SHP77 (cell line): ENCODE measurements at places on chromosomes 4 and X.

GRCh38 chrX:39667736-39668482, 429.8 kb downstream of the BCOR start:
- DNase-seq, result no peak

DNA sequence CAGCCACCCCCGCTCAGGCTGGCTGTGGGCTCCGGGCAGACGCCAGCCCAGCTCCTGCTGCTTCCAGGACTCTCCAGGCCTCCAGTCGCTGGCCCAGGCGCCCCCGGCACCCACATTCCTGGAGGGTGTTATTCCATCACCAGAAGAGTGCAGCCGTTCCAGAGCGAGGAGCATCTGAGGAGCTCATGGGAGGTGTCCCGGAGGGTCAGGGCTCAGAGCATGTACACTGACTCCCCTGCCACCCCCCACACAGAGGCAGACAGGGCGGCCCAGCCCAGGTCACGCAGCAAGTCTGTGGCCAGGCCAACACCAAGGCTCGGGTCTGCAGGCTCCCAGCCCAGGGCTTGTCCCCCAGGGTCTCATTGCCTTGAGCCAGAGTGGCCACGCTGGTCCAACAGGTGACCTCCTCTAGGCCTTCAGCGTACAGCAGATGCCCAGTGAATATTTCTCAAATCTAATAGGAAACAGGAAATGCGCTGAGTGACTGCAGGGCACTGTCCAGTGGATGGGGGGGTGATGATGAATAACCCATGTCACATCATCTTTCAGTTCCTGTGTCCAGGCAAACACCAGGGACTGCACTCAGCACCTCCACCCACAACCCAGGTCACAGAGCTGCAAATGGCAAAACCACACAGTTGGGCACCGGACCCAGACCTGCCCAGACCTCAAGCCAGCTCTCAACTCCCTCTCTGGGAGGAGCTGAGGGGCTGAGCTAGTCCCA, 37.2 kb downstream of the ABLIM2 start:
- no peak for DNase-seq

DNA sequence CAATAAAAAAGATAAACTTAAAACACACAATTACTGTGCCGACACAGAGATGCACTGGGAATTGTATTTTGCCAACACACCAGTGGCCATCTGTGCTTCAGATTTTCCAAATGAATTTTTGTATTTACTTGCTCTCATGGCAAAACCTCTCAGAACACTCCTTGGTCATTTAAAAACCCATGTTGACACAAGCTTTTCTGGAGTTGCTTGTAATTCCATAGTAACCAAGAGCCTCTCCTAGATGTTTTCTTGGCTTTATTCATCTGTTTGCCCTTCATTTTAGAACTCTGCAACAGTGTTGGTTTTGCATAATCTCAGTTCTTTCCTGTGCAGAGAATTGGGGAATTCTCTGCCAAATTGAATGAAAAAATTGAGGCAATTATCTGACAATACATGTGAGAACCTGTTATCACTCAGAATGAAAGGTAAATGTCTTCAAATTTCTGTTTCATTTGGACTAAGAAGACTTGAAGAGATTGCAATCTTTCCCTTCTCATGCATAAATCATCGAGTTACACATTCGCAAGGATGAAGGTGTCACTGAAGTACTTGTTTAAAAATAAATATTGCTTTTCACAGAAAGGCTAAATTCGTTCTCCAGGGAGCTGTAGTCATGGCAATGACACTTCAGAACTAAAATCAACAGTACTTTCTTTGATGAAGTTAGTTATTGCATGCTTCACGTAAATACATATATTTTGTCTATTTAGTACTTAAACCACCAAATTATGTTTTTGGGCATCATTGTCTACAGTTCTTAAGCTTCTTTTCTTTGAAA, 301.8 kb upstream of the CTSO start:
- no peak for DNase-seq

GRCh38 chr4:109764789-109765402, 35.0 kb upstream of the PLA2G12A start:
- DNase-seq, result no peak

GRCh38 chrX:150049647-150050046, 111.4 kb upstream of the EOLA2 start:
- DNase-seq, result no peak

GRCh38 chr4:7255488-7255881, 63.1 kb downstream of the SORCS2 start:
- DNase-seq, result no peak

GRCh38 chrX:100883654-100884053, 9.5 kb upstream of the NOX1 start:
- no peak for DNase-seq

DNA sequence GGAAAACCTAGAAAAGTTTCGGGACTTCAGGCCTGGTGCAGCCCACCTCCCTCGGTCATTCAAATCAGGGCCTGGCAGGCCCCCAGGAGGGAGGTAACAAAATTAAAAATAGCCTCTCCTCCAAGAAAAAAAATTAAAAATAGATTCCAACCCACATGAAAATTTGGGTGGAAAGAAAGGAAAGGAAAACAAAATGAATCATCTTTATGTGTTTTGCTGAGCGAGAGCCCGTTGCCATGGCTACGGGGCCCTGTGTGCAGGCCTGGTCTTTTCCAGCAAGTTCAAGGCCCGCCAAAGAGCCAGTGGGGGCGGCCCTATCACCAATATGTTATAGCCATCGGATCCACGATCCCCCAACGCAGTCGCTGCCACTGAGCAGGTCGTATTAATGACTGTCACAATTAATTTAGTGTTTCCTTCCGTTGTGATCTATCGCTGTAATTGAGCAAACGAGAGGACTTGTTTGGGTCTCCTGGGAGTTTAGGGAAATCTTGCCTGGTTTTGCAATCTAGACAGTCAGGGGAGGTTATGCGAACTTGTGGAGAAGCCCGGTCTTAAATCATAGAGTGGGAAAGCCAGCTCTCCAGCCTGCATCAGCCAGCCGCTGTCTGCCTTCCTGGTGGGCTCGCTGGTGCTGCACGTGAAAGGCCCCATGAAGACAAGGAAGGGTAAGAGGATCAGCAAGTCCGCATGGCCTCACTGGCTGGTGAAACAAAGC, 452.4 kb downstream of the BCOR start:
- no peak for DNase-seq

DNA sequence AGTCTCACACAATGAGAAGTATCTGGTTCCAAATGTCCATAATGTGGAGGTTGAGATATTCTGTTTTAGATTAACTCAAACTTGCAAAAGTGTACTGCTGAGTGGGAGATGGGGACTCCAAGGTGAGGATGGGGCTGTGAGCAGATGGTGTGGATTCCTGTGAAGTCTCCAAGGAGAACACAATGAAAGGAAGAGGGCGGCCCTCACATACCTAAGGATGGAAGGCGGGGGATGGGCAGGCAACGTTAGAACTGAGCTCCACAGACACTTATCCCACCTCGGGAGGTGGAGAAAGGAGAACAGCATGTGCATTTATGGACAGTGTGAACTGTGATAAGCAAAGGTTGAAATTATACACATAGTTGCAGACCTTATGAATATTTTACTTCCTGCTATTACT, 9.9 kb upstream of the SPATA4 start:
- no peak for DNase-seq

DNA sequence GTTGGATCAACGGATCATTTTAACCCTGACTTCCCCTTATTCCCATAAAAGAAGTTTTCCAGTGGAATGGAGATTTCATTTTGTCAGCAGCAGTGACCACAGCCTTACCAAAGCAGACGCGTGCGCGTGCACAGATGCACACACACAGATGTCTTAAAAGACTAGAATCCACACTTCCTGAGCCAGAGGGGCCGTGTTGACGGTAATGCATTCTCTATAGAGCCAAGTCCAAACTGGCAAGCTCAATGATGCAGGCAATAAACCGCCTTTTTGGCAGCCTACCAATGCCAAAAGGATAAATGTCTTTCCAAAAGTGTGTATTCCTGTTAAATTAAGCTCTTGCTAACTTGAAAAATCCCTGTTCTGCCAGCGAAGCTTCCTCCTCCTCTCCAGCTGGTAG, 18.8 kb upstream of the CLDN34 start:
- DNase-seq, result no peak

GRCh38 chr4:162522724-162523123, 358.9 kb upstream of the FSTL5 start:
- no peak for DNase-seq

DNA sequence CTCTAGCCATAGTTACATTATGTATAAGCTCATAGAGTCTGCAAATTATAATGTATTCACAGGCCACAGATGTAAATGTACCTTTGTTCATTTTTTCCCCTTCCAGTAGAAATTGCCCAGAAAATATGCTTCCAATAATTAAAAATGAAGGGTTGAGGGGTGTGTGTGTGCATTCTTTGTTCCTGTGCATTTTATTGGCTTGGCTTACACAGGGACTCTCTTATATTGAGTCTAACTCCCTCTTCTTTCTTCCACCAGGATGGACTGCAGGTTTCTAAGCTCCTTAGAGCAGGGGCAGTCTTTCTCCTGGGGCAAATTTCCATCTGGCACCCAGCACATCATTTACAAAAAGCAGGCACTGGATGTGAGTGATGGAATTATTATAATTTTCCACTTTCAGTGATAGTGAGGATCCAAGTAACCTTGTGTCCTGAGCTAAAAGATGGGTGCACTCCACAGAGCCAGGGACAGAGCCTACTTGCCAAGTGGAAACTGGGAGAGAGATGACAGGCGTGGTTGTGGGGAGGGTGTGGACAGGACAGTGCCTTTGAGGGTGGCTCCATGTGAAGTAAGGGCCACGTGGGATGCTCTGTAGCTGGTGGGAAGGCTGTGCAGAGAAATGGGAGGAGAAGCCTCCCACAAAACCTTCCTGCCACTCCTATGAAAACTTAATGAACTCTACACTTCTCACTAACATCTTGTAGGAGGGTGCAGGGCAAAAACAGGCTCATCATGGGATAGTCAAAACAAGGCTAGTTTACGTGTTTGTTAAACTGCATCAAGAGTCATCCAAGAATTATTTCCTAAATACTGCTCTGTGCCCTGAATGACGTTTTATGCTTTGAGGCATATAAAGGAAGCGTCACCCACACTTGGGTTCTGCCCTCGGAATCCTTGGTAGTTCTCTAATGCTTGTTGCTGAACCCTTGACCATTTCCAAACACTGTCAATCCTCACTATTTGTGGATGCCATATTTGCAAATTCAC, 16.0 kb downstream of the IGFBP7 start:
- DNase-seq, result no peak

- DNase-seq, result no peak
These were observed 5.7 kb downstream of the WFS1 start for GRCh38 chr4:6275351-6275750.

- no peak for DNase-seq
These were observed 44.9 kb downstream of the ZNF182 start for GRCh38 chrX:47958761-47959342.

DNA sequence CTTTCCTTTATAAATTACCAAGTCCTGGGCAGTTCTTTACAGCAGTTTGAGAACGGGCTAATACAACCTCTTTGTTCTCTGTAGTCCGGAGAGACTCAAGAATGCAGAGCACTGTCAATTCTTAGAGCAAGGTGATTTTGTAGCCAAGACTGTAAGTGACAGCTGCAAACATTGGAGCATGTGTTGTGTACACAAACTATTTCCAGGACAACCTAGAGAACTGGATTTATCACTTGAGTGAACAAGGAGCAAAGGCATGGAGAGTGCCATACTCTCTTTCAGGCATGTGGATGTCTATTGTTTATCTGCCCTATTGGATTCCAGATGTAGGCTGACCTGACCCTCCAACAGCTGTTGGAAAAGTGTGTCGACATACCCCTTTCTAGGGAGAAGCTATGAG, 153.9 kb downstream of the SPANXN3 start:
- DNase-seq, result no peak

DNA sequence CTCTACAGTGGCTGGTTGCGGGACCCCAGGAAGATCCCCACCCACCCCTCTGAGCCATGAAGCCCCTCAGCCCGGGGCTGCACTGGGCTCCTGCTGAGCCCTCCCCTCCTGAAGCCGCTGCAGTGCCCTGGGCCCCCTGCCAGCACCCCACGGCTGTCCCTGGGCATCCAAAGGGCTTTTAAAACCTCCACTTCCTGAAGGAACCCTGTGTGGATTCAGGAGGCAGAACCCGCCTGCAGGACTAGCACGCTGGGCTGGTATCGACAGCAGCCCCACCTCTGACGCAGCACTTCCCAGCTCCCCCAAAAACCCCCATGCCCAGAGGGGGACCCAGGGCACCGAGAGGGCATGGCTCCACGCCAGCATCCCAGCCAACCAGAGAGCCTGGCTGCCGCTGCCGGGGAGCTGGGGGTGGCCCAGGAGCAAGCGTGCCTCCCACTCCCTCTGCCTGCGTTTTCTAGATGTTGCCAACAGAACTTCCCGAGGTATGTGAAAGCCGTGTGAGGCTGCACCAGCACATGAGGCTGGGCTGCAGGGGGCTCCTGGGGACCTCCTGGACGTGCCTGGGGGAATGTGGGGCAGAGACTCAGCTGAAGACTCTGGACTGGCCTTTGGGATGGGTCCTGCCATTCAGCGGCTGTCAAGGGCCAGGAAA, 6.3 kb downstream of the MXD4 start:
- DNase-seq, result no peak

DNA sequence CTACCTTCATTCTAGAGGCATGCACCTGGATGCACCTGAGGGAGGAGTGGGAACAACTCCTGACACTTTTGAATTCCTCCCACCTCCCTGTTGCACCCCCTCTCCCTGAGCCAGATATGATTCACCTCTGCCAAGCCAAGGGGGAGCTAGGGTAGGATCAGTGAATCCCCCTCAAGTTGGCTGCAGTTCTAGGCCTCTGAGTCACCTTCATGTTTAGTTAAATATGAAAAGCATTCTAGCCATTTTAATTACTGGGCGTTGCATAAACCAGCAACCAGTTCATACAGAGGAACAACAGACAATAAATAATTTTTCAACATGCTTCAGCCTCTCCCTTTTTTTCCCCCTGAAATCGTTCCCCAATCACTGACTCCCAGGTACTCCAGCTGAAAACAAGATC, 1440.2 kb downstream of the ADGRL3 start:
- no peak for DNase-seq

DNA sequence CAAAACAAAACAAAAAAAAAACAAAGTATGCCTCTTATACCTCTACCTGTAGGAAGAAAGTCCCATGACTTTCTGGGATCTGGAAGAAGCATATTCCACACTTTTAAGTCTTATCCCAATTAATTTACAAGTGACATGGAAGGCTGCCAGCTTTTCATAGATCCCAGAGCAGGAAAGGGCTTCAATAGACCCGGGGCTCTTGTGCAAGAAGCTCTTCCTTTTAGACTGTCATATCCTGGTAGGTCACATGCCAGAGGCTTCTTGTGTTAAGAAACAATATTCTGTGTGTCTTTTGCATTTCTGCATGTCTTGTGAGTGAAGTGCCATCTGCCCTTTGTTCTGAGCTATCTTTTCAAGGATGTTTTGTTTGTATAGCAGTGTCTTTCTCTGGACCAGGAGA, 84.4 kb upstream of the PHOX2B start:
- no peak for DNase-seq

DNA sequence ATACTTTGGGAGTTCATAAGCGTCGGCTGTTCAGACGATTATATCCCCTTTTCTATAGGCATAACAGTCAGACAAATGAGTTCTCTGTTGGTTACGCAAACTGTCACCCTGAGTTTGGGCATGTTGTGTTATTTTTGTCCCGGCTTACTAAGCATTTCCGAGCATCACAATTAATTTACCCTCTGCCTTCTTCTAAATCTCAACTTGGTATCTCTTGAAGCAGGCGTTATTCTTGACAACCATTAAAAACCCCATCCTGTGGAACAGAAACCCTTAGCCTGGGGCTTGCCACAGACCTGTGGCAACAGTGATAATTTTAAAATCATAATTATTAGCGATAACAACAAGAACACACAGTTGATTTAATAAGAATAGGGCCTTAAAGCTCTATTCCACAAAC, 558.7 kb downstream of the INPP4B start:
- no peak for DNase-seq

GRCh38 chrX:119760026-119760877, 1.9 kb downstream of the SOWAHD start:
- no peak for DNase-seq

- no peak for DNase-seq
These were observed 3.3 kb downstream of the COL4A5 start for GRCh38 chrX:108442901-108443464.
